Hippocampal formation (tissue), 2 donors: ENCODE measurements at places on chromosomes 7 and 10.
A peak's percentile ranks its signal among the peaks of the same experiment; 100 is the strongest.

- DNase-seq: no peak
Measured at GRCh38 chr7:92835851-92836488, 403 bp downstream of the CDK6 start.

GRCh38 chr7:102407910-102408309, 11.7 kb downstream of the PRKRIP1 start:
- no peak for DNase-seq

- DNase-seq: no peak
Measured at GRCh38 chr10:50988792-50989191, 85.5 kb upstream of the PRKG1 start.

- no peak for DNase-seq
Measured at GRCh38 chr7:55308186-55308929, 56.8 kb upstream of the LANCL2 start.

DNA sequence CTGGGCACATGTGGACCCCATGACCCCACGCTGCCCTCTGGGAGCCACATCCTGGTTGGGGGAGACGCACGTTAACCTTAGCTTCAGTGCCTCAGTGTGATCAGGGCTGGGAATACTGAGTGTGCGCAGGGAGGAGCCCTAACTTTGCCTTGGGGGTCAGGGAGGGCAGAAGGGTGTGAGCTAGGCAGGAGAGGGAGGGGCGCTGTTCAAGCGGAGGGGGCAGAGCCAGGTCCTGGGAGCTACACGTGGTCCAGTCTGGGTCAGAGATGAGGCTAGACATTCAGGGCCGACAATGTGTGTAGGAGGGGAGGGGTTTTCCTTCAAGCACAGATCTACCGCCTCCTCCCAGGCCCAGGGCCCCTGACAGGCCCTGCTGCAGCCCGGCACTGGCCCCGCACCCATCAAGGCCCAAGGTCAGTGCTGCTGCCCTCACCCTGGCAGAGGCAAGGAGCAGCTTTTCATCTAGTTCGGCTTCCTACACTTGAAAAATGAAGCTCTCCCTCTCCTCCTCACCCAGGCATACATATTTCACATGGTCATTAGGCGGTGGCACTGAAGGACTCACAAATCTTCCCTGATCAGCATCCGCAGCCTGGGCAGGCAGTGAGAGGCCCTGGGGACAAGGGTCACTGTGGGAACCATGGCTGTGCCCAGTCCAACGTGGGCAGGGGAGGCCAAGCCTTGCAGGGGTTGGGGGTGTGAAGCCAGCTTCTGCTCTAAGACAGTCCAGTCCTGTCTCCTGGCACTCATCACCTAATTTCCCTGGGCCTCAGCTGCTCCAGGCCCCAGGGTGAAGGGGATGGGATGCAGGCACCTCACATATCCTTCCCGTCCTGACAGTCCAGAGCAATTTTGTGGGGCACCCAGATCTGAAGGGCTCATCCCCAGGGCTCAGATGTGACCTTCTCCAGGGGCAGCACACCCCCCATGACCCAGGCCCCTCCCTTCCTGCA, 47.3 kb downstream of the C10orf105 start:
- DNase-seq: no peak

DNA sequence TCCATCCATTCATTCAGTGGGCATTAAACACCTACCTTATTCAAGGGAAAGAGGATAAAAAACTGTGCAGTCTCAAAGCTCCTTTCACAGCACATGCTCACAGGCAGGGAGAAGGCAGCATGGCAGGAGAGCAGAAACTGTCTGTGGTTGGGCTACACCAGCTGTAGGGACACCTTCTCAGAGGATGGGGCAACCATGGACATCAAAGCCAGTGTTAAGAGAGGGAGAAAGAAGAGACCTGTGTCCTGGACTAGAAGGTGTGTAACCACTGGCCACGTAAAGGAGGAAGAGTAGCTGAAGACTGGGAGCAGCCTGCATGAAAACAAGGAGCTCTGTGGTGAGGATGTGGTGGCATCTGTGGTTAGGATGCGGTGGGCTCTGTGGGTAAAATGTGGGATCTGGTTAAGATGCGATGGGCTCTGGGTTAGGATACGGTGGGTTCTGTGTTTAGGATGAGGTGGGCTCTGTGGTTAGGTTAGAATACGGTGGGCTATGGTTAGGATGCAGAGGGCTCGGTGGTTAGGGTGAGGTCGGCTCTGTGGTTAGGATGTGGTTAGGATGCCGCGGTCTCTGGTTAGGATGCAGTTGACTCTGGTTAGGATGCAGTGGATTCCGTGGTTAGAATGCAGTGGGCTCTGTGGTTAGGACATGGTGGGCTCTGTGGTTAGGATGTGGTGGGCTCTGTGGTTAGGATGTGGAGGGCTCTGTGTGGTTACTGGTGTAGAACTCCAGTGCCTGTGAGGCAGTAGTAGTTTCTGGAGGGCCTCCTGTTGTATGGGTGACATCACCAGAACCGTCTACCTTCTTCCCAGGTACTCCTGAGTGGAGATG, 197.6 kb downstream of the WDR37 start:
- DNase-seq: no peak

- no peak for DNase-seq
Measured at GRCh38 chr10:11401264-11402235, 209.9 kb downstream of the USP6NL start.

GRCh38 chr7:6590645-6591110, 857 bp downstream of the INTS15 start:
- DNase-seq: no peak

DNA sequence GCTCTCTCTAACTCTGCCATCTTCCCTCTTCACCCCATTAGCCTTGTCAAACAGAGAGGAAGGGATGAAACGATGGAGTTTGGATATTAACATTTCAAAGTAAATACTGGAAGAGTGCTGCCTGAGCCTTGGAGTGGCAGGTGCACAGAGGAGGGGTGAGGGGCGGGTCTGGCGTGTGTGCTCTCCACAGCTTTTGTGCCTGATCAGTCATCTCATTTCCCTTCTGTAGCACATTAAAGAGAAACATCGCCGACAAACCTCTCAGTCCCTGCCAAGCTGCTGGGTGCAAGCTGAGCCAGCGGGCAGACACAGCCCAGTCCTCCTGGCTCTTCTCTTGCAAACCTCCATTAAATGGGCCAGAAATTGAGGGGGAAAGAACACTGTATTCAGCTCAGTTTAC, 76.2 kb downstream of the SLIT1 start:
- peak; percentile 16 for DNase-seq

- no peak for DNase-seq
Measured at GRCh38 chr7:4076701-4077294, 605.3 kb upstream of the FOXK1 start.

GRCh38 chr10:95793401-95794045, 37.6 kb downstream of the ENTPD1 start:
- no peak for DNase-seq

GRCh38 chr10:6769704-6770417, 189.8 kb upstream of the PRKCQ start:
- DNase-seq: no peak

DNA sequence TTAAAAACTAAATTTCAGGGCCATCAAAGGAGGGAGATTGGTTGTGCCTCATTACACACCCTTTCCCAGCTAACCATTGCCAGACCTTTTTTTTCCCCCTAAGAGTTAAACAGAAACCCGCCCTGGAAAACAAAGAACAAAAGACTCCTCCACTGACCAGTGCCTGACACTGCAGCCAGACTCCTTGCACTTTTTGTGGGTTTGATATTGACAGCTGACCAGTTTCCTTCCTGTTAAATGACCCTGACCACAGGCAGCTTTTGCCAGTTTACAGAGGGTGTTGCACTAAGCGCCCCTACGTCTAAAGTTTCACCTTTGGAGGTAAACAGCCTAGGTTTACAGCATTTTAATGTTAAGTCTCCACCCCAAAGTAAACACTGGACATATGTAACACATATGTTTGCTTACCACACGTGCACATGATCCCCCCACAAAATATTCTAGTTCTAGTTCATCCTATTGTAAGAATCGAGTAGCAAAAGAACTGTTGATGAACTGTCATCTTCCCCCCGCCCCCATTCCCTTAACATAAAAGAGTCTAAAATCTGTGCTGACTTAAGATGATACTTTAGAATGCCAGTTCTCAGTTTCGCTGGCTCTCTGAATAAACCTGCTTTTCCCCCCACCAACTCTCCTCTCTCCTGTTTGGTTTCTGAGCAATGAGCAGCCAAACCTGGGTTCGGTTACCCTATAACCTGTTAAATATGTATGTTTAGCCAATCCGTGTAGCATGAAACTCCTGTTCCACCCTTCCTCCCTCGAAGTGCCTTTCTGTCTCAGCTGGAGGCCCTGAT, 38.0 kb downstream of the FOXI2 start:
- no peak for DNase-seq

- no peak for DNase-seq
Measured at GRCh38 chr7:28717445-28718054, 240.6 kb downstream of the TRIL start.

- no peak for DNase-seq
Measured at GRCh38 chr7:46754140-46754720, 827.7 kb downstream of the TNS3 start.

DNA sequence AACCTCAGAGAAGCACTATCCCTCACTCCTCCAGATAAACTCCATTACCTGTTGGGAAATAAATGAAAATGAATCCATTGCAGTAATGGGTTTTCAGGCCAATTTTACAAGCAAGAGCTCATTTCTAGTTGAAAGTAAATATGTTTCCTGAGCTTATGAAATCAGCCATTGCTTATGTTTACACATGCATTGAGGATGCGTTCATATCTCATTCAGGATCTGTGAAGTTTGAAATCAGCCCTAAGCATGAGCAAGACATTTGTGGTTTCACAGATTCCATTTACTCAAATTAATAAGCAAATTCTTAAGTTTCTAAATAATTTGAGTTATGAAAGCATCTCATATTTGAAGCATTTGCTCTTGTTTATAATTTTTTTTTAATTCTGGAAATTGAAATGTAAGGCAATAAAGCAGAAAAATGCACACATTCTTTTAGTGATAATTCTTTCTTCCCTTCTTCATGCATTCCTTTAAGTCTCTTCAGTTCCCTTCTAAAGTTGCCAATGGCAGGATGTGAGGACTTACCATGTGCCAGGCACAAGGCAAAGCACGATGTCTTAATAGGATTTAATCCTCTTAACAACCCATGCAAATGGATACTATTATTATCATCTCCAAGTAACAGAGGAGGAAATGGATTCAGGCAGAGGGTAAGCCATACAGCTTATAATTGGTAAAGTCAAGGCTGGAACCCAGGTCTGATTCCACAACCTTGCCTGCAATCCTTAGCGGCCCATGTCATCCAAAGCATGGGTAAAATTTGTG, 35.0 kb upstream of the CTTNBP2 start:
- no peak for DNase-seq

- DNase-seq: no peak
Measured at GRCh38 chr7:110790992-110791391, 299.9 kb upstream of the LRRN3 start.

DNA sequence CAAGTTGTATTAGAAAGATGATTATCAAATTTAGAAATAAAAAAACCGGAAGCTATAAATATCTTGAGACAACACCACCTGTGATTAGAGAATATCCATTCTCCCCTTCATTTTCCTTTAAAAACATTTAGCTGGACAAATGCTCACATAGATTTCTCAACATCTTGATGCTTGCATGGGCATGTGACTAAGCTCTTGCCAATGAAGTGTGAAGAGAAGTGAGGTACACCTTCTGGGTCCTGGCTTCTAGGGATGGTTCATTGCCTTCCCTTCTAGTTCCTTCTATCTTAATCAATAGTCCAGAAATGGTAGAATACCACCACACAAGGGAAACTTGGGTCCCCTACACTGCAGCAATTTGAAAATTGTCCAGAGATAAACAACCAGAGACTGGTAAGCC, 41.0 kb downstream of the WAPL start:
- DNase-seq: no peak

GRCh38 chr7:42340436-42340835, 103.4 kb upstream of the GLI3 start:
- no peak for DNase-seq

DNA sequence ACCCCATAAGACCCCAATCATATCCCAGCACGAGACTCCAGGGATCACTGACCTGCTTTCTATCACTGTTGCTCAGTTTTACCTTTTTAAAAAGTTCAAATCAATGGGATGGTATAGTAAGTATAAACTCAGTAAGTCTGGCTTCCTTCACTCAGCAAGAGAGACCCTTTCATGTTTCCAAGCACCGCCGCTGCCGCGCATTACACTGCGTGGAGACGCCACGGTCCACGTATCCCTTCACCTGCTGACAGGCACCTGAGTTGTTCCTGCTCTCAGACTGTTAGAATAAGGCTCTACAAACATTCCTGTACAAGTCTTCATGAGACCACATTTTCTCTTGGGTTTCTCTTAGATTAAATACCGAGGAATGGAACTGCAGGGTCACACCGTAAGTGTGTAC, 28.3 kb downstream of the MAD1L1 start:
- no peak for DNase-seq

DNA sequence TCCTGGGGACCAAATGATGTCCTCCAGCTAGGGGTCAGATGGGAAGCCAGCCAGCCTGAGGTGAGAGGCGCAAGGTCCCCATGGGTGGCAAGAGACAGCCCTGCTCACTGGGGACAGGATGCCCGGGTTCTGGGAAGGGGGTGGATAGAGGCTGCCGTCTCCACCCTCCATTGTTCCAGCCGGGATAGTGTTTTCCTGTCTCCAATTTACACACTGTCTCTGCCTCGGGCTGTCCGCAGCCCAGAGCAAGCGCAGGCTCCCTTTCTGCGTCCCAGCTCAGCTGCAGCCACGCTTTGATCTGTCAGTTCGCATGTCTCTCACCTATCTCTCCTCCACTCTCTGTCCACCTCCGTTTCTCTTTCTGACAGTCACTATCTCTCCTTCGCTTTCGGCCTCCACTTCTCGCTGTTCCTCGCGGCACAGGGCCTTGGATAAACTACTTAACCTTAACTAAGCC, 2.1 kb downstream of the EPHB4 start:
- no peak for DNase-seq

DNA sequence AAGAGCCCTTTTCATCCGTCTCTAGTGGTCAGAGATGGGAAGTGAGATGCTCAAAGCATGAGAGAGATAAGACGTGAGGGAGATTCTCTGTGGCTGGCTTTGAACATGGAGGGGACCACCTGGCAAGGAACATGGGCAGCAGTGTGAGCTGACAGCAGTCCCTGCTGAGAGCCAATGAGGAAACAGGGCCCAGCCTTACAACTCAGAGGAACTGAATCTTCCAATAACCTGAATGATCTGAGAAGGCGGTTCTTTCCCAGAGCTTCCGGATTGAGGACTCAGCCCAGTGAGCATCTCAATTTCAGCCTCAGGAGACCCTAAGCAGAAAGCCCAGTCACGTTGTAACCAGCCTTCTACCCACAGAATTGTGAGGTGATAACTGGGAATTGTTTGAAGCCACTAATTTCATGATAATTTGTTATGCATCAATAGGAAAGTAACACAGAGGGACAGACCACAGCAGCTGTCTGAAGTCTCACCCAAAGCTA, 33.9 kb upstream of the IKZF1 start:
- no peak for DNase-seq

GRCh38 chr7:4123823-4124222, 558.3 kb upstream of the FOXK1 start:
- no peak for DNase-seq

GRCh38 chr10:132468216-132468615, 69.4 kb upstream of the INPP5A start:
- no peak for DNase-seq
